ENCODE measurements at places on chromosomes 6 and 20. TPM values are rescaled to one million over a fixed set of nuclear protein-coding genes. Genes with fewer than 3 reads are reported as not detected.

ADTRP gene
- total RNA-seq, result not detected

DACT2 gene
- total RNA-seq, result 5.5 TPM

FNDC1 gene
- total RNA-seq, result not detected

TLDC2 gene
- total RNA-seq, result 3.8 TPM

TAP1 gene
- 6.2 TPM for total RNA-seq

TGM2 gene
- 0.22 TPM for total RNA-seq

TM9SF4 gene
- total RNA-seq, result 27.9 TPM

EDN3 gene
- total RNA-seq, result 0.28 TPM

PAK5 gene
- total RNA-seq, result 1.6 TPM

ITPR3 gene
- total RNA-seq, result 3.4 TPM

MEP1A gene
- not detected for total RNA-seq

DLK2 gene
- total RNA-seq, result not detected

GRM1 gene
- 0.79 TPM for total RNA-seq

PSORS1C2 gene
- total RNA-seq, result not detected

RAET1G gene
- not detected for total RNA-seq

CARMIL1 gene
- 11.0 TPM for total RNA-seq

GPR6 gene
- total RNA-seq, result not detected

NFATC2 gene
- total RNA-seq, result 0.19 TPM

SPDEF gene
- total RNA-seq, result 0.50 TPM

XKR7 gene
- 0.07 TPM for total RNA-seq

LZTS3 gene
- total RNA-seq, result 3.7 TPM

SPTLC3 gene
- 4.2 TPM for total RNA-seq

CPXM1 gene
- total RNA-seq, result 76.3 TPM

WFDC8 gene
- not detected for total RNA-seq

Data from neural progenitor cell (in vitro differentiated cells).